Stimulated activated CD8-positive, alpha-beta memory T cell treated with anti-CD3 and anti-CD28 coated beads, Interleukin-7, amount 100 ng/mL, for 24 hours (primary cell): ENCODE measurements at places on chromosomes 11 and 22.

DNA sequence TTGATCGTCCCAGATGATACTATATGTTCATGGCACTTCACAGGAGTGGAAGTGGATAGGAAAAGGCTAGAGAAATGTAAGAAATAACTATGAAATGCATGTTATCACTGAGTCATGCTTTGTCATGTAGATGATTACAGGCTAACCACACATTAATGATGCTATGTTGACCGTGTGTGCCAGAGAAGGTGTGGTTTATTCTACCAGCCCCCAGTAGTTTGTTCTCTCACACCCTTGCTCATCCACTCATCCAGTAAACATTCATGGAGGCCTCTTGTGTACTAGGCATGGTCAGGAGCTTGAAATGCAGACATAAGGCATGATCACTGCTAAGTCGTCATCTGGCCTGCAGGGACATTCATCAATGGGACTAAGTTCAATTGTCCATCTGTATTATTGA is 153.0 kb upstream of the PITPNB start:
- no peak for DNase-seq

GRCh38 chr22:31276426-31277167 is 15.7 kb downstream of the PIK3IP1 start:
- no peak for DNase-seq

- no peak for DNase-seq
Measured at GRCh38 chr11:106585061-106585460, 433.2 kb downstream of the GUCY1A2 start.

GRCh38 chr22:35411102-35411501 is 11.2 kb downstream of the MCM5 start:
- no peak for DNase-seq

GRCh38 chr11:1639666-1640065 is 10.1 kb downstream of the KRTAP5-5 start:
- no peak for DNase-seq

GRCh38 chr11:91795139-91795887 is 429.3 kb upstream of the FAT3 start:
- DNase-seq, result no peak

GRCh38 chr11:109697140-109697843 is 275.3 kb downstream of the C11orf87 start:
- no peak for DNase-seq

DNA sequence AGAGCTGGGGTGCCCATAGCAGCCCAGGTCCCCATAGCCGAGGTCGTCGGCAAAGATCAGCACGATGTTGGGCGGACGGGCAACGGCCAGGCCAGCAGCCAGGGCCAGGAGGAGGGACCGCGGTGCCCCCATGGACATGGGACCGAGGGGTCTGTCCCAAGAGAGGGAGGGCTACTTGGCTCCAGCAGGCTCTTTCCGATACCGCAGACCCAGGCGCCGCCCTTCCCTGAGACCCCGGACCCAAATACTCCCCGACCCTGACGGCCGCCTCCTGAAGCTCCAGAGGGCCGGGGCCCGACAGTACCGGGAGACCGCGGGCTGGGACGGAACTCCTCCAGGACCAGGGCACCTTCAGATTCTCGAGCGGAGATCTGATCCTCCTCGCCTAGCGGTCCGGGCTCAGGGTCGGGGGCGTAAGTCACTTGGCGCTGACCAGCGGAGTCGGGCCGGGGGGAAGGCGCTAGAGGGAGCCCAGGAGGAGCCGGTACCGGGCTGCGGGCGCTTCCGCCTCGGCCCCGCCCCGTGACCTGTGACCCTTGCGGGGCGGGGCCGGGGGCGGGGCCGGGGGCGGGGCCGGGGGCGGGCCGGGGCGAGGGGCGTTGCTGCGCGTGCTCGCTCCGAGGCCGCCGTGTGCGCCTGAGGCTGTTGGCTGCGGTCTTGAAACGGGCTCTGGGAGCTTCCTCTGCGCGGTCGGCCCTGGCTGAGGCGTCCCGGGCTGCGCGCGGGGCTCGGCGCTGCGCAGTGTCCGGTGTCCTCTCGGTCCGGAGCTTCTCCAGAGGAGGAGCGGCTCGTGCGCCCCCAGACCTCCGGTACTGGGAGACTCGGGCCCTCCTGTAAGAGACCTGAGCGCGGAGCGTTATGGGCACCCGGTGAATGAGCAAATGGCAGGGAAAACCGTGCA is at the start of gene ARSA:
Gene ARSA, minus strand, starts transcription at position 511 of the 901 bp plus-strand sequence. Its CDS starts 373 bp downstream, at position 138.
- peak; percentile 41 for DNase-seq

- DNase-seq, result no peak
Measured at GRCh38 chr11:15176646-15177163, 62.0 kb downstream of the INSC start.

DNA sequence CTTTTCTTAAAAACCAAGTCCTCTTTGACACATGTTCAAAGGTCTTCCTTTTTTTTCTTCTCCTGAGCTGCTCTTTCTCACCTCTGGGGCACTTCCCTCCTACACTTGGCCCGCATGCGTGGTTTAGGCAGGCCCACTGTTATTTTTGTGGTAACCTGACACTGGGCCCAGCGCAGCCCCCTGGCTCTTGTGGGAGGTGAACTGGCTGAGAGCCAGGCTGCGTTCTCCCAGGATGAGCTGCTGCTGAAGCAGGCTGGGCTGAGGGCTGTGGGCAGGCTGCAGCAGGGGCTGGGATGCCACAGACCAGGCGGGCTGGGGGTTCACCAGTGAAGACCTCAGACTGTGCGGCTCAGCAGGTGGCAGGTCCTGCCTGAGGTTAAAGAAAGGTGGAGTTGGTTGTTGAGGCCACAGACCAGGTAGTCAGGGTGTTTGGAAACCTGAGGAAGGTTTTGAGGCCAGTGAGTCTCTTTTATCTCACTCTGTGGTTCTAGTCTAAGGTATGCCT is 72.4 kb downstream of the TEAD1 start:
- DNase-seq, result no peak

GRCh38 chr11:72594493-72595291 is 79.5 kb downstream of the PDE2A start:
- no peak for DNase-seq

GRCh38 chr11:65489706-65490320 is 9.0 kb upstream of the MALAT1 start:
- no peak for DNase-seq

DNA sequence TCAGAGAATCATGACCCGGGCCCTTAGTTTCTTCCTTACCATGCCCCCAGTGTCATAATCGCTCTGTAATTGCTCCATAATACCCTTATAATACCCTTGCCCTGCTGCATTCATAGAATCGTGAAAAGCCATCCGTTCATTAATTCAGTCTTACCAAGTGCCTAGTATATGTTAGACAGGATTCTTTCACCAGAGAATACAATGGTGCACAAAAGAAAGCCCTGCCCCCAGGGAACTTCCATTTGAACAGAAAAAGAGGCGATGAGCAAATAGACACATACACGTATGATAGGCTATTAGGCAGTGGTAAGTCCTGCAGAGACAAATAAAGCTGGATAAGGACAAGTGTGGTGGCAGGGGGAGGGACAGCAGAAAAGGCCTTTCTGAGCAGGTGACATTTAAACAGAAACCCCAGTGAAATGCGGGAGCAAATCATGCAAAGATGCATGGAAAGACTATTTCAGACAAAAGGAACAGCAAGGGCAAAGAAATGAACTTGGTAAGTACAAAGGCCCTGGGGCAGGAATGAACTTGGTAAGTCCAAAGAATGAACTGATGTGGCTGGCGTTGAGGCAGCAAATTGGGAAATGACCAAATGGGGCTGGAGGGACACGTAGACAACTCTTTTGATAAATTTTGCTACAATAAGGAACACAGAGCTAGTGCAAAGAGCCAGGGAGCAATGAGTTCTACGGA is 74.6 kb upstream of the CREB3L1 start:
- no peak for DNase-seq

DNA sequence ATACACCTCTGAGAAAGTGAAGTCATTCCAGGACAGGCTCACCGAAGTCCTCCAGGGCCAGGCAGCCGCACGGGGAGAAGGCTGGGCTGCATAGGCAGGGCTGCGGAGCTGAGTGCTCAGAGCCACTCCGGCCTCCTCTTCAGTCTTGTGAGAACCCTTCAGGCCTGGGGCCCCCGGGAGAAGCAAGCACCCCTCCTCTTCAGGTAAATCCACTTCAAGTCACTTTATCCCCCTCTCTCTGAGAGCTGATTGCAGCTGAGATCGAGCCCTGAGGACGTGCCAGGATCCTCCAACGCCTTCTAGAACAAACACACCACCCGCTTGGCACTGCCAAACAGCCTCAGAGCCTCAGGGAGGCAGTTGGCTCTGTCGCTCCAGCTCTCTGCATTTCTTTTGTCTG is 1526.3 kb downstream of the BRD1 start:
- DNase-seq, result no peak

- no peak for DNase-seq
Measured at GRCh38 chr22:29581799-29582198, 886 bp upstream of the NIPSNAP1 start.

DNA sequence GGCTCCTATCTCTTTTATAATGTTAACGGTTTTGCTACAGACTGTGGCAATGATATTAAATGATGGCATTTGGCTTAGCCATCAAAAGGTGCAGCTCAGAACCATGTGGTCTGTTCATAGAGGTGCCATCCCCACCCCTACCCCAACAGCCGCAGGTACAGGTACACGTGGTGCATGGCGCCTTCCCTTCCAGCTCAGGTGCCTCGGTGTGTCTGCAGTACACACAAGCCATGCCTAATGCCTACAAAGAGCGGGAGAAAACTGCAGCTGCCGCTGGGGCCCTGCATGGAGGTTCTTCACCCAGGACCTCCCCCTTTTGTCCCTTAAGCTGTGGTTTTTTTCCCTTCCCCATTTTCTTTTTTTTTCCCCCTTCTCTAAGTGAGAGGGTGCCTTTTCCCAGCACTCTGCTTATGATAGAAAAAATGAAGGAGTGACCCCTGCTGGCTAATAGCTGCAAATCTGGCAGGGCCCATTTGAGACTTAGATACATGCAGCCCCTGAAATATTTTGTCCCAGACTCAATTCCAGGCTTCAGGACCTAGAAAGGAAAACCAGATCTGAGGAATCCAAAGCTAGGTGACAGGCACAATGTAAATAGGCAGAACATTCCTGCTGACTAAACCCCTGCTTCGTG is 6.5 kb downstream of the OR52M1 start:
- DNase-seq, result no peak

DNA sequence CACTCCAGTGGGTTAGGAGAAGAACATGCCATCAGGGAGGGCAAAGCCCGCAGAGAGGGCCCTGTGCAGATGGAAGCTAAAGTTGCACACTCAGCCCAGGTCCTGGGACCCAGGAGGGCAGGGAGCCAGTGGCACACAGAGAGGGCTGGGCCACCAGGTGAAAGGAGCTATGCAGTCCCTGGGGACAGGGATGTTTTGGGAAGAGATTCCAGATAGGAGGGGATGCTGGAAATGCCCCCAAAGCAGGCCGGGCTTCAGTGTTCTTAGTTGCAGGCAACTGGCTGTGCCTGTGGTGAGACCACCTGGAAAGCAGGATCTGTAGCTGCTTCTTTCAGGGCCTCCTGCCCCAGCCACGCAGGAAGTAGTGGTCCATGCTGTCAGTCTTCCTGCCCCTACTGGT is 19.6 kb downstream of the ANKK1 start:
- DNase-seq, result no peak

DNA sequence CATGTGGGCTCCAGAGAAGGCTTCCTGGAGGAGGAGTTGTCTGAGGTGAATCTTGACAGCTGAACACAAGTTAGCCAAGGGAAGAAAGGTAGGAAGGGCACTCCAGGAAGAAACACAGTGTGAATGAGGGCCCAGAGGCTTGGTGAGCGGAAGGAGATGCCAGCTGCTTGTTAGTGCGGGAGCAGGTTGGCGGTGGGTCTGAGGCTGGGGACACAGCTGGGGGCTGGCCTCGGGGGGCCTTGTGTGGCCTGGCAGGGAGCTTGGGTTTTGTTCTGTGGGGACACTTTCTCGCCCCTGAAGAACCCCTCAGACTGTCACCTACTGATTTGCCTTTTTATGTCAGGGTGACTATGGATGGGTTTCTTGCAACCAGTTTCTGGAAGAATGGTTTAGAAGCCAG is 160.0 kb downstream of the ST3GAL4 start:
- DNase-seq, result no peak

- no peak for DNase-seq
Measured at GRCh38 chr11:96318850-96319249, 24.1 kb downstream of the MAML2 start.

DNA sequence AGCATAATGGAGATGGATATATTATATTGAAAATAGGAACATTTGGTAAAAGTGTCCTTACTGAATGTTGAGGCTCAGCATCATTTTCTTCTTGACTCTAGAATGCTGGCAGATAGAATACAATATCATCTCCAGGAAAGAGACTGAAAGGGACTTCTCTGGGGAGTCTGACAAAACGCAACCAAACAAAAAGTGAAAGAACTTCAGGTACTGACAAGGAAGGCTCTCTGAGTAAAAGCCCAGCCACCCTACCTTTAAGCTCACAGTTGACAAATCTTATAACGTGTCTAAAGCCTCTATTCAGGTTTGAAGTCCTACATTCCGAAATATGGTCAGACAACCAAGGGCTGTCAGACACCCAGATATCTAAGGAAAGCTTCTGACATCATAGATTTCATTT is 590.8 kb downstream of the SOX6 start:
- no peak for DNase-seq

GRCh38 chr22:29604076-29604360 is 585 bp downstream of the NF2 start:
- no peak for DNase-seq

GRCh38 chr11:109308551-109308950 is 113.4 kb upstream of the C11orf87 start:
- no peak for DNase-seq

DNA sequence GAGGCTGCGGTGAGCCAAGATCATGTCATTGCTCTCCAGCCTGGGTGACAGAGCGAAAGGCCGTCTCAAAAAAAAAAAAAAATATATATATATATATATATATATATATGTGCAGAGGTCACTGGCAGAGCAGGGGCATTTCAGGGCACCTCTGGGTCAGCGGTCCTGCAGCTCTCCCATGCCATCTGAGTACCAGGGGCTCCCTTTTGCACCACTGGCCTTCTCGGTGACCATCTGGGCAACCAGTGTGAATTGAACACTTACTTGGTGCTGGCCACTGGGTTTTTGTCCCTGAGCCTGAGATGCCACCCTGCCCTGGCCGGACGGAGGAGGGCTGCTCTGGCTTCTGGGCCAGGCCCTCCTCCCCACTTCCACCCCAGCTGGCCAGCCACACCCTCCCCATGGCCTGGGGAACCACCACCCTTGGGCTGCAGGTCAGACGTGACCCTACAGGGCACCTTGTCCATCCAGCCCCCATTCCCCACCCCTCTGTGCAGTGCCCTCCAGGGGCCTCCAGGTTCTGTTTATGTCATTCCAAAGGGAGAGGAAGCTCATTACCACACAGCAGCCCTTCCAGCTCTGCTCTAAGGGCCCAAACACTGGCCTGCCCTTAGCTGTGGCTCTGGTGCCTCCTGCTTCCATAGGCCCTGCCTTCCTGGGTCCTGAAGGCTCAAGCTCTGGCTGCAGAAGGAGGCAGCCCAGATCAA is 10.3 kb downstream of the MAPK8IP1 start:
- DNase-seq, result no peak

DNA sequence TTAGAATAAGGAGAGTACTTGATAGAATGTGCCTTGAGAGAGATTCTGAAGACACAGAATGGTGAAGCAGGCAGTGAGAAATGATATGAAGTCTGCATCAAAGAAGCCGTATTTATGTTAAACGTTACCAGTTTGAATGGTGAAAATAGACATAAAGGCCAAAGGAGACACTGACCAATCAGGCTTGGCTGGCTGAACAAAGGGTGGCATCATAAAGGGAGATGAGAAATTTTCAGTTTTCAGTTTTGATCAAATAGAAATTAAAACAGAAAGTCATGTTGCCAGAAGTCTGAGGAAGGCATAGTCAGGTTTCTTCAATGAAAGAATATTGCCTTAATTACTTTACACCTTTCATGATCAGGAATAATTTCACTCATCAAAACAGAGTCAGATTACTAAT is 6.6 kb downstream of the OR51F1 start:
- no peak for DNase-seq
